T-cell (primary cell): ENCODE measurements at places on chromosomes 11 and 22.

GRCh38 chr22:22207845-22208564 is 36.6 kb upstream of the VPREB1 start:
- peak; percentile 51 for DNase-seq

DNA sequence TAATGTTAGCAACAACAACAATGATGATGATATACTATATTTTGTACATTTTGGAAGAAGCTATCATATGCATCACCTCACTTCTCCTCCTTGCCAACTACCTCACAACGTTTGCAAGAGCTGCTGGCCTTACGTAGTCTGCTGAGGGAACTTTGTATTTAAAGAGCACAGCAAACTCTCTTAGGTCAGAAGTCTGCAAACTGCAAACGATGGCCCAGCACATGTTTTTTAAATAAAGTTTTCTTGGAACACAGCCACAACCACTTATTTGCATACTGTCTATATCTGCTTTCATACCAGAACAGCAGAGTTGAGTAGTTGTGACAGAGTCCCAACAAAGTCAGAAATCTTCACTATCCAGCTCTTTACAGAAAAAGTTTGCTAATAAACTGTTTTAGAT is 261.7 kb downstream of the TENM4 start:
- DNase-seq, result no peak

DNA sequence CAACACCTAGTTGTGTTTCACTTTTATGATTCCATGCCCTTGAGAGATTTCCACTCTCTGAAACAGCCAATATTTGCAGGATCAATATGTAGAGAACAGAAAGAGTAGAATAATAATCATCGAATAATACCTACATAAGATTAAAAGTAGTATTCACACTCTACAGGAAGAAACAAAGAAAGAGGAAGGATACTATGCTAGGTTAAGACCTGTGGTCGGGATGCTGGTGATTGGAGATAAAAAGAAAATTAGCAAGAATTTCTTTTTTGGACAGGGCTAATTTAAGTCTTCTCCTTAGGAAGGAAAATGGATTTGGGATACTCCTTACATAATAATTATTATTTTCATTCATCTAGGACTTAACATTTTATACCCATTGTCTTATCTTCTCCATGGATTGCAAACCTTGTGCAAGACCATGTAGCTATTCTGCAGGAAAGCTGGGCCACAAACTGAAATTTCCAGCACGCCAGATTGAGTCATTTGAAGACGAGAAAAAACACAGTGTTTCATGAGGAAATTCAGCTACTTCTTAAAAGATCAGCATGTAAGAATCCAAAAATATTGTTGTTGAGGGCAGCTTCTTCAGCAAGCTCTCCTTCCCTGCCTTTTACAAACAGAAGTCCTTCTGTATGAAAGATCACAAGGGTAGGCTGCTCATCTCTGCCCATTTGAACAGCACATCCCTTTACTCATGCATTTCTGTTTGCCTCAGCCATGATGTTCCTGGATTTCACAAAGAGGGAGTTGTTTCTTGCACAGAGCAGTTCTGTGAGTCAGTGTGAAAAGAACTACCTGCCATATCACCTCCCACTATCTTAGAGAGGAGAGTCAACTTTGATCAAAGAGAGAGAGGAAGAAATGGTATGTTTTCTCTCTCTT is 90.7 kb downstream of the FAM76B start:
- no peak for DNase-seq

DNA sequence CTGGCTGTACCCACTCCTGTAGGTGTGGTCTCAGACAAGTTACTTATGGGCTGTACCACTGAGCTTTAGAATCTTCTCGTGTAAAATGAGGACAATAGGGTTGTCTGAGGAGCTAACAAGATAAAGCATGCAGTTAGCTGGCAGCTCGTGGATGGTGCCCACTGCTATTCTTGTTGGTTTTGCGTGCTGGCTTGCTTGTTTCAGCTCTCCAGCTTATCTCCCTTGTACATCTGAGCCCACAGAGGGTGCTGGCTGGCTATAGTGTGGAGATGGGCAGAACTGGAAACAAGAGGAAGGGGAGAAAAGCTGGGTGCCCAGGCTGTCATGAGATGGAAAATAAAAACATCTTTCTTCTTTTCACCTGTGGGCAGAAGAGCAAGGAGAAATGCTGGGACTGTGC is 46.5 kb upstream of the GALNT18 start:
- no peak for DNase-seq

DNA sequence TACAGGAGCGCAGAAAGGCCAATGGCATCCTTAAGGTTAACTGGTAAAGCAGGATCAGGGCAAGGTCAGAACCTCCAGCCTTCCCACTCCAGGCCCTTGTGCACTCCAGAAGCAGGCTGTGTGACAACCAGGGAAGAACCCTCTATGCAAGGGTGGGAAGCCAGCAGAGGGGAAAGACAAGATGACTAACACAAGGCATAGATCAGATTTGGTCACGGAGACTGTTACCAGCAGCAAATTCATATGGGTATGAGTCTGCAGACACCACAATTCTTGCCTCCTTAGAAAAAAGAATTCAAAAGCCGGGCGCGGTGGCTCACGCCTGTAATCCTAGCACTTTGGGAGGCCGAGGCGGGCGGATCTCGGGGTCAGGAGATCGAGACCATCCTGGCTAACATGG is 39.8 kb upstream of the MTNR1B start:
- no peak for DNase-seq

- DNase-seq, result no peak
Observed at GRCh38 chr11:99327066-99327465, 306.3 kb downstream of the CNTN5 start.

GRCh38 chr11:26901162-26901561 is 92.8 kb upstream of the FIBIN start:
- no peak for DNase-seq

DNA sequence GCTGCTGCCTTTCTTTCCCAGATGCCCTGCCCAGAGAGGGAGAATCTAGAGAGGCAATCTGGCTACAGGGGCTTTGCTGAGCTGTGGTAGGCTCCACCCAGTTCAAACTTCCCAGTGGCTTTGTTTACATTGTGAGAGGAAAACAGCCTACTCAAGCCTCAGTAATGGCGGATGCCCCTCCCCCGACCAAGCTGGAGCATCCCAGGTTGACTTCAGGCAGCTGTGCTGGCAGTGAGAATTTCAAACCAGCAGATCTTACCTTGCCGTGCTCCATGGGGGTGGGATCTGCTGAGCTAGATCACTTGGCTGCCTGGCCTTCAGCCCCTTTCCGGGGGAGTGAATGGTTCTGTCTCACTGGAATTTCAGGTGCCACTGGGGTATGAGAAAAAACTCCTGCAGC is 12.2 kb downstream of the BDNF start:
- DNase-seq, result no peak

GRCh38 chr11:45897556-45897955 is 9.5 kb downstream of the FREY1 start:
- DNase-seq, result no peak

GRCh38 chr11:19800162-19800561 is 87.5 kb downstream of the NAV2 start:
- DNase-seq, result no peak

GRCh38 chr11:92759571-92760214 is 209.8 kb upstream of the MTNR1B start:
- no peak for DNase-seq

DNA sequence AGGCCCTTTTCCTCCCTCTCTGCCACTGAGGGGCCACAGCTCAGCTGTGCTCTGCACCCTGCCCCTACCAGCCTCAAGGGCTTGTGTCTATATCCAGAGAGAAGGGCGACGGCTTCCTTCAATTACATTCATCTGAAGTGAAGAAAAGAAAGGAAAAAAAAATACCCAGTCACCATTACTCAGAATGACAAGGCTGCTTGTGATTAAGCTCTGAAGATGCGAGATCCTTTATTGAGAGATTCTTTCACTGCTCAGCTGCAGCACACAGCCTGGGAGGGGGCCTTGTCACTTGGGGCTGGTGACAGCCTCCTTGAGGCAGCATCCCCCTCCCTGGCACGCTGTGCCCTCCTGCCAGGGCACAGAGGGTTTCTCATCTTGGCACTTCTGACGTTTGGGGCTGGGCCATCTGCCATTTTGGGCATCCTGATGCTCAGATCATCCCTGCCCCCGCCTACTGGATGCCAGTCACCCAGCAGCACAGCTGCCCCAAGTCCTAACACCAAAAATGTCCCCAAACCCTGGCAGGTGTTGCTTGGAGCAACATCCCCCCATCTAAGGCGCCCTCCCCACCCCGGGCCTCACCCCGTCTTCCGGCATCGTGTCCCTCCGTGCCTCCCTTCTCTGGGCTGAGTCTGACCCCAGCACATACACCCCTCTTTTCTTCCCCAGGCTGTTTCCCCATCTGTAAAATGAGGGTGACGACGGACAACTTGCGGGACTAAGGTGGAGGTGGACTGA is 1394.7 kb downstream of the BRD1 start:
- no peak for DNase-seq

DNA sequence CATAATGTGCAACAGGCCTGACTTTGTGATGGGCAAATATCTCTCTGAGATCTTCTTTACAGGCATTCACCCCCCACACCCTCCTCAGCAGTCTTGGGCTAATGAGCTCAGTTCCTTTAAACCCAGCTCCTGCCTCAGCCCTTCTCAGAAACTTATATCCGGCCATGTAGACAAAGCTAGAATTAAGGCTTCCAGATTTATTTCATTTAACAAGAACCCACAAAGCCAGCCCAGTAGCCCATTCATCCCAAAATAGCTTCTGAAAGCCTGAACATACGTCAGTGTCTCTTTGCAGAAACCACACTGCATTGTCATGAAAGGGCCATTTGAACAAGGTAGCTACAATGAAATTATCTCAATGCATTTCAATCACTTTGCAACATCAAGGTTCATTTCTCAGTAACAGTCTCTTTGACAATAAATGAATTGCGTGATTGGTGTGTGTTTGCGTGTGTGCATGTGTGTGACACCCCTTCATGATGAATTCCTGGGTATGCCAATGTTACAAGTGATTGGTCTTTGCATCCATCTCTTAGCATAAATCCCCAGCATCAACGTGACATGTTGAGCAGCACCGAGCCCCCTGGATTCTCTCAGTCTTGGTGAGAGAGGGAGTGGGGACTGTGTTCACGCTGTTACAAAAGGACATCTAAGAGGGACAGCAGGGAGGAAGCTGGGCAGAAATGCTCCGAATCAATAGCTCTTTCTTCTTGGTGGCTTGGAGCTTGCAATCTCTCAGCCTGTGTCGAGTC is 299.6 kb downstream of the KIRREL3 start:
- no peak for DNase-seq

GRCh38 chr22:39219071-39220039 is 25.4 kb downstream of the PDGFB start:
- no peak for DNase-seq

DNA sequence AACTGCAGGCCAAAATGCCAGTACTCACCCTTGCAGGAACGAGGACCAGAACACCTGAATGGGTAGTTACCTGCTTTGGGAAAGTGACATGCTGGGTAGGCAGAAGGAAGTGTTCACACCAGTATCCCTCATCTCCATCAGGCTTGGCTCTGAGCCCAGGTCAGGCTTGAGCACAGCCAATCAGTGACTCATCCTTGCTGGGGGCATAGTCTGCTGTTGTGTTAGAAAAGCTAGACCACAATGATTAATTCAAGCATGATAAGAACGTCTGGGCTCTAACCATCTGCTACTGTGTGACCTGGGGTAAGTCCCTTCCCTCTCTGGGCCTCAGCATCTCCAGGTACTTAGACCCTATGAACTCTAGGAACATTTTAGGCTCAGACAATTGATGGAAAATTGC is 450.4 kb downstream of the MIAT start:
- no peak for DNase-seq

DNA sequence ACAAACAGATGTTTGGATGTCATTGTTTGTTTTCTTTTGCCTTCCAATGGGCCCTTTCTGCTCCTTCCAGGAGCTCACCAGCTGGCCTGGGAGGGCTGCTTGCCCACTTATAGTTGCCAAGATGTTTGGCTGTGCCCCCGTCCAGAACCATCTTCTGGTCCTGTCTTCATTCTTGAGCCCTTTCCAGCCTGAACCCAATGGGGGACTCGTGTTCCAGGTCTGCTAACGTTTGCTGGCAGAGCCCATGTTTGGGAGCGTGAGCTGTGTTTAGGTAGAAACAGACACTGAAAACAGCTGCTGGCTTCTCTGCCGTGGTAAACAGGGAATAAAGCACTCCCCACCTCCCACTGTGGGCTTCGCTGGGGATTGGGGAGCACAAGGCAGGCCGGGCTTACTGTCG is 83.2 kb upstream of the SYT13 start:
- DNase-seq, result no peak

DNA sequence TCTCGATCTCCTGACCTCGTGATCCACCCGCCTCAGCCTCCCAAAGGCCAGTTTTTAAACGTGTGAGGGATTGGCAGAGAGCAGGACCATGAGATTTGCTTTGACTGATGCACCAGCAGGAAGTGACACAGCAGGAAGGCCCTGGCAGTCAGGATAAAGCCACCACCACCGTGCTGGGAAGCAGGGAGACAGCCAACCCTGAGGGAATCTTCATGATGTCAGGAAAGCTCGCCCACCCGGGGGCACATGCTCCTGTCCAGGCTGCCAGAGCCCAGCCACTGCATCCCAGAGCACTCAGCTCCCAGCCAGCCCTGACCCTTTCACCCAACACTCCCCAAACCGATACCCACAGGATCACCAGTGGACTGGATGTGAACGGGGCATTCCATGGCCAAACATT is 6.1 kb downstream of the TUBGCP6 start:
- DNase-seq, result no peak

DNA sequence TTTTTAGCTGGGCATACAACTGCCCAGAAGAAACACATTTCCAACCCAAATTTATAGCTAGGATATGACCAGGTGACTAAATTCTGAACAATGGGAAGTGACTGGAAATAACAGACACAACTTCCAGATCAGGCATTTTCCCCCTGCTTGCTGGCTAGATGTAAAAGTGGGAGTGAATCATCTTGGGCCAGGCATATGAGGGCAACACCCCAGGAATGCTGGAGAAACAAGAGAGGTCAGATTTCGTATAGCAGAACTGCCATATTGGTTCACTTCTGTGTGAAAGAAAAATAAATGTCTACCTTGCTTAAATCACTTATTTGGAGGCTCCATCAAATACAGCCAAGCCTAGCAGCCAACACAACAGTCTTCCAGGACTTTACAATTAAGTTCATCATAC is 7.4 kb downstream of the ATL3 start:
- no peak for DNase-seq

DNA sequence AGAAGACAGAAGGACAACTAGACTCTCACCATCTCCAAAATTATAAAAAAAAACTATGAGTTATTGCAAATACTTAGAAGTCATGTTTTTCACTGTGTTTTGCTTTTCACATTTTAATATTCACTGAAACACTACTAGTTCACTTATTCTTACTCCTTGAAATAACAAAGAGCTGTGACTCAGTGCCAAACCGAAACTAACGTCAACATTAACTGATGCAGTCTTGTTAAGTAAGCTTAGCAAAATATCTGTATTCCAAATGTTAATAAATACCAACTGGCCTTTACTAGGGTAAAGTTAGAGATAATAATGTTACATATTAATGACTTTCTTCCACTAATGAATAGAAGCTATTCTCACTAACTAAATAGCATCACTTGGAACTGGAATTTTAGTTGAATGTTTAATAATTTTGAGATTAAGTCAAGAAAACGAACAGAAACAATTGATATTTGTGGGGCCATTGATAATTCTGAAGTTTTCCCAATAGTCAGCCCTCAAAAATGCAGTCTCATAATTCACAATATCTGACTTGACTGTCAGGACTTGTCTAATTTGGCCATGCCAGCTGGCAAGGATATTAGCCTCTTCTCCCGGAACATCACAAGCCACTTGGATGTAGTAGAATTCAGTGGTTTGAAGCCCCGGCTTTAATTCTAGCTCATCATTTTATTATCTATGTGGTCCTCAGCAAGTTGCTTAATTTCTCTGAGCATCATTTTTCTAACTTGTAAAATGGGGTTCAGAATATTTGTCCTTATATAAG is 230.1 kb upstream of the DDI1 start:
- DNase-seq, result no peak

- DNase-seq, result no peak
Observed at GRCh38 chr11:118243993-118244762, 8.0 kb downstream of the MPZL3 start.
